G401 (cell line): ENCODE measurements at places on chromosomes 3 and 15. TPM values are rescaled to one million over a fixed set of nuclear protein-coding genes. Genes with fewer than 3 reads are reported as not detected.

TRAT1 gene
- not detected in 2 replicates for total RNA-seq

HCLS1 gene
- total RNA-seq: not detected in 2 replicates

DNA sequence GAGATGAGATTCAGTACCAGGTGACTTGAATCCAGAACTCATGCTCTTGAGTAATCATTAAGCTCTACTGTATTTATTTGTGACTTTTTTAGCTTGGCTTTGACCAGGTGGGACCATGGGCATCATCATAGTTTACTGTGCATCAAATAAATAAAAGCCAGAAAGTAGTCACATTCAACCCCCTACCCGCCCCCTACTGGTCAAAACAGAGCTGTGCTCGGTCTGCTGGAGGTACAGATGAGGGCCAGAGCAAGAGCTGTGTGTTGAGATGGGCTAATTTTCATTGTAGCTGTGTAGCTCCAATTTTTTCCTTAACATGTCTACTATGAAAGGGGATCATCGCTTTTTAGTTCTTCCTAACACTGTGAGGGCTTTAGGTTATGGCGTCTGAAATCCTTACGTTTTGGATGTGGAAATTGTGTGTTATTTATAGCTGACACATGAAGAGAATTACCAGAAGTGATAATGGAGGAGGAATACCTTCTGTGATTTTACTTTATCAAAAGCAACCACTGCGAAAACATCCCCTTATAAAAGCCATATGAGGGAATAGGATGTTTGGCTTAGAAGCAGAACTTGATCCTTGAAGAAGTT lies 375.1 kb downstream of the PTPRG start:
- DNase-seq: no peak

GRCh38 chr15:38758043-38758442 lies 193.4 kb upstream of the RASGRP1 start:
- no peak for DNase-seq

DNA sequence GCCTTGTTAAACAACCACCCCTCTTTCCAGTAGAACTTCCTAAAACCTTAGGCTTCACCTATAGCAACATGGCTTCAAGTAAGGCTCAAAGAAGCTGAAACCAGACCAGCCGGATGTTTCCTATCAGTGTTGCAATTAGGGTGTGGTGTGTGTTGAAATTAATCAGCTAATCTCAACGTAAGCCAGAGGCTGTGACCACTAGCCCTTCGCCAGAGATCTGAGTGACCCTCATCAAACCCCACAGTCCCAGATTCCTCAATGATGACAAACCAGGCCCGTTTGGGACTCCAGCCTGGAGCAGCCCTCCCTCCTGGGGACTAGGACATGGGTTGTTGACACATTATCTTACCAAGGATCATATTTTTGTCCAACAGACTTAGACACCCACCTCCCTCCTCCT lies 27.3 kb downstream of the CYP11A1 start:
- no peak for DNase-seq

GRCh38 chr3:42366550-42366949 lies 43.9 kb downstream of the LYZL4 start:
- no peak for DNase-seq

RTP3 gene
- not detected in 2 replicates for total RNA-seq

DNA sequence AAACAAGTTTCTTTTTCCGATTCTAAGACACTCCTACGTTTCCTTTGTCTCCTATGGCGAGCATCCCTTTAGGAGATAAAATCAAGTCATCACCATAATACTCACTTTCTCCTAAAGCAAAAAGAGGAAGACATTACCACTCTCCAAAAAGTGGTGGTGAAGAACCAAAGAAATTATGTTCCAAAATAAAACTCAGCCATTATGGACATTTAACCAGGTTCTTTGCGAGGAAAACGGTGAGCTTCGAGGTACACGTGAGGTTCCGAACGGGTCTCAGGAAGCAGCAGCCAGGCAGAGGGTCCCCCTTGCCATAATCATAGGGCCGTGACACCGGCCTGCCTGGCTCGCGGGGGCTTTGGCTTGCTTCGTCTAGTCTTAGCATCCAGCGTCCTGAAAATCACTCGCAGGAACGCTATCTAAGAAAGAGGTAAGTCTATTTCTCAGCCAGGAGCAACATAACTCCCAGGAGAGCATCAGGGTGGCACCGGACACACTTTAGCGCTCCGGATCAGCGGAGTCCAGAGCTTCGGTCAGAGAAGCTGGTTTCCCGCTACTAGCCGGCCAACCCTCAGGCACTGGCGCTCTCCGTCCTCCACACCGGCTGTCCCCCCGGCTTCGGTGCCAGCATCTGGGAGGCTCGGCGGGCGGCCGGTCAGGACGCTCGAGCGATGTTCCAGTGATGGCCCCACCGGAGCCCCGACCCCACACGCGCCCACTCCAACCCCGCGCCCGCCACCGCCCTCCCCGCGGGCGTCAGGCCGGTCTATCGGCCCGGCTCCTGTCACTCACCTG lies 581 bp downstream of the IP6K1 start:
- peak; percentile 58 for DNase-seq

GRCh38 chr15:56725386-56725785 lies 7.9 kb downstream of the ZNF280D start:
- no peak for DNase-seq

- no peak for DNase-seq
Measured at GRCh38 chr15:69713726-69714559, 261.3 kb downstream of the RPLP1 start.

DNA sequence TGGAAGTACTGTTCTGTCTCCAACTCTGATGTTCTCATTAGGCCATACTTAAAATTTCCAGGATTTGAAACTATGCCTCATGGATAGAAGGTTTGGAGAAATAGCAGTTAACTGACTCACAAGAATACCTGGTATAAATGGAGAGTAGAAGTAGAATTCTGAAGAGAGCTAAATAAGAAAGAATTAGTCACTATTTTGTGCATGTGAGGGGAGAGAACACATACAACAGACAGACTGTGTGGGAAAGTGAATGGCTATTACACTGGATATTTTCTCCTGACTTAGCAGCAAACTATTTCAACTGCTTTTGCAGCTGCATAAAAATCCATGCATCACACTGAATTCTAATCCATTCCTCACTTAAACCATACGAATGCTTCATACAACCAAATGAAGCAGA lies 71.3 kb downstream of the C3orf70 start:
- DNase-seq: no peak

GRCh38 chr3:114494498-114494897 lies 200.7 kb downstream of the TIGIT start:
- DNase-seq: no peak

SLITRK3 gene
- not detected in 2 replicates for total RNA-seq

DNA sequence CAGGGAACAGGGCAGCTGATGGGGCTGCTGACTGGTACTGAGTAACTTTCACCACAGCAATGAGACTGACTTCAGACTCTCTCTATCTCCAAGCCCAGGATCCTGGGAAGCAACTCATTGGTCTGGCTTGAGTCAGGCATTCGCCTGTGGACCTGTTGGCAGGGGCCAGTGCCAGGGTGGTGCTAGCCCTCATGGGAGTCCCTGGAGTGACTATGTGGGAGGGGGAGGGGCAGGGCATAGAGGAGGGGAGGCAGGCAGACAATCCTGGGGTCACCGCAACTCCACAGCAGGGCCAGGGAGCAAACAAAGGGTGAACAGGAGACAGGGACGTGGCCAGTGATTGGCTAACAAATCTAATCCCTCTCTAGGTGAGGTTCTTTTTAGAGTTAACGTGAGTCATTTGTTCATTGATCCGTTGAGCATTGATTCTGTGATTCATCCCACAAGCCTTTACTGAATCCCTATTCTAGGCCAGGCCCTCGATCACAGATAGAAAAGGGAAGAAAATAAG lies 71.8 kb downstream of the CEMIP start:
- DNase-seq: no peak

FAM107A gene
- total RNA-seq: not detected in 2 replicates

- no peak for DNase-seq
Measured at GRCh38 chr3:123072152-123072551, 5.3 kb downstream of the PDIA5 start.

CFAP92 gene
- not detected in 2 replicates for total RNA-seq

GRCh38 chr3:160977773-160978172 lies 127.4 kb downstream of the B3GALNT1 start:
- DNase-seq: no peak

GRCh38 chr15:100042558-100042957 lies 299.2 kb downstream of the ADAMTS17 start:
- no peak for DNase-seq

ADPRH gene
- total RNA-seq: not detected in 2 replicates
